ENCODE measurements at places on chromosomes 6 and 20.

DNA sequence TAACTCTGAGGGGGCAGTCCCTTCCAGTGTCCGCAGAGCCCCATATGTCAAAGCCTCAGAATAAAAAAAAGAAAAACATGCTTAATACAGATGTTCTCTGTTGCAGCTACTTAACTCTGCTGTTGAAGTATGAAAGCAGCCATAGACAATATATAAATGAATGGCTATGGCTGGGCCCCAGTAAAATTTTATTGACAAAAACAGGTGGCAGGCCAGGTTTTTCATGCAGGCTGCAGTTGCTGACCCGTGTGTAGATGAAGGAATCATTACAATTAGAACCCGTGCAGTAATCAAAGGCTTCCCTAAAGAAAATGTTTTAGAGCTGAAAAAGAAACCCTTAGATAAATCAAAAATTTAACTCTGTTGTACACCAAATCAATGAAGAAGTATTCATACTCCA lies 13.0 kb upstream of the RIN2 start:
- no peak for DNase-seq

DNA sequence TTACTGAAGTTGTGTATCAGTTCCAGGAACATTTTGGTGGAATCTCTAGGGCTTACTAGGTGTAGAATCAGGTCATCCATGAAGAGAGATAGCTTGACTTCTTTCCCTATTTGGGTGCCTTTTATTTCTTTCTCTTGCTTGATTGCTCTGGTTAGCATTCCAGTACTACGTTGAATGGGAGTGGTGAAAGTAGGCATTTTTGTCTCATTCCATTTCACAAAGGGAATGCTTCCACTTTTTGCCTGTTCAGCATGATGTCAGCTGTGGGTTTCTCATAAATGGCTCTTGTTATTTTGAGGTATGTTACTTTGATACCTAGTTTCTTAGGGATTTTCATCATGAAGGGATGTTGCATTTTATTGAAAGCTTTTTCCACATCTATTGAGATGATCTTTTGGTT lies 195.3 kb downstream of the MOXD1 start:
- DNase-seq, result no peak

GRCh38 chr20:36971103-36971502 lies 19.6 kb upstream of the SAMHD1 start:
- DNase-seq, result no peak

DNA sequence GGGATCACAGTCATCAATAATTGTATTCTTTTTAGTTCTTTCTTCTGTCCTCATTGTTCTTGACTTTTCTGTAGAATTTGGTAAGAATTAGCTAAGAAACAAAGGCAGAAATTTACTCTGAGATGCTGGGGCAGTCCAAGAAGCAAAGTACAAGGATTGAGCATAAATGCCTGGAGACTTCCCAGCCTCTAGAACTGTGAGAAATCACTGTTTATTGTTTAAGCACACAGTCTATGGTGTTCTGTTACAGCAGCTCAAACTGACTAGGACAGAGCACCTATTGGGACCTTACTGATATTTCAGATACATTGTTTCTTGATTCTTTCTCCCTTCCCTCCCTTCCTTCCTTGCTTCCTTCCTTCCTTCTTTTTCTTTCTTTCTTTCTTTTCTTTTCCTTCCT lies 192.7 kb upstream of the SLC35B3 start:
- no peak for DNase-seq

DNA sequence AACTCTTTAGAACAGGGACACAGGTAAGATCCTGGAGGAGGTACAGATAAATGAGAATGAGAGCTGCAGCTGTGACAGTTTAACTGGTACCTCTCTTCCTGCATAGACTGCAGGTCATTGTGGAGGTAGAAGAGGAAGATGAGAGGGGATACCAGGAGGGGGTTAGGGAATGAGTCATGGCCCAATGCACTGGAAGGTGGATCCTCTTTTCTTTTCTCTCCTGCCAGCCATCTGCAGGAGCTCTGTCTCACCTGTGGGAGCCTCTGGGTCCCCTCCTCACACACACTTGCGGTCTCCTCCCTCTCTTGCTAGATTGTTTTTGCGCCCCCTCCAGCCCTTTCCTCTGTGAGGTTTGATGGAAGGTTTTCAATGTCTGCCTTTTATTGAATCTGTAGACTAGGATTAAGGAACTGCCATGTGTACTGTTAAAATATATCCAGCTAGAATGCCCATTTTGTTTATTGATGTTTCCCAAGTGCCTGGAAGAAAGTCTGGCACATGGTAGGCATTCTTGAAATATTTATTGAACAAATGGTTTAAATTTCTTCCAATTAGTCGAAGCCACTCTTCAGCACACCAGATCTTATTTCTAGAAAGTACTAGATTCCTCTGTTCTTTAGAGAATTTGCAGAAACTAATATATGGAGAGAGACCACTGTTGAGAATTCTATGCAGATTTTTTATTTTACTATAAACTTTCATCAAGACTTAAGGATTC lies 13.0 kb downstream of the C6orf163 start:
- no peak for DNase-seq

DNA sequence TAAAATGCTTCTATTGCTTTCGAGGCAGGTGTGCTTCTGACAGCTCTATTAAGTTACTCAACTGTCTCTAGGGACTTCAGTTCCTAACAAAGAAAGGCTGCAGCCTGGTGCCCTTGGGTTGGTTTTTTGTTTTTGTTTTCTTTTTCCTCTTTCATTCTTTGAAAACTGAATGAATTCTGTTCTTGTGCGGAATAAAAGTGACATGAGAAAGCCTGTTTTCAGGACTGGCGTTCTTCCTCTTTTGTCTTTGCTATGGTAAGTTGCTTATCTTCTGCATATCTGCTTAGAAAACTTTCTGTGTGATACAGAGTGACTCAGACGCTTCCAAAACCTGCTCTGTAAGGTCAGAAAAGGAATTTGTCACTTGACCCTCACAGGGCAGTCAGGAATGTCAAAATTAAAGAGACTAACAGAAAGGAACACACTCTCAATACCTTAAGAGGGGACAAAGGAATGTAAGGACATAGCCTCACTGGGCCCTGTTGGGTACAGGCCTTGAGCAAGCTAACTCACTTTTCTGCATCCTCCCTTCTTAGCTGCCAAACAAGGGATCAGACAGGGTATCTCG lies 56.2 kb upstream of the NHSL1 start:
- no peak for DNase-seq

- no peak for DNase-seq
Observed at GRCh38 chr6:146943664-146944063, 260.6 kb upstream of the STXBP5 start.

DNA sequence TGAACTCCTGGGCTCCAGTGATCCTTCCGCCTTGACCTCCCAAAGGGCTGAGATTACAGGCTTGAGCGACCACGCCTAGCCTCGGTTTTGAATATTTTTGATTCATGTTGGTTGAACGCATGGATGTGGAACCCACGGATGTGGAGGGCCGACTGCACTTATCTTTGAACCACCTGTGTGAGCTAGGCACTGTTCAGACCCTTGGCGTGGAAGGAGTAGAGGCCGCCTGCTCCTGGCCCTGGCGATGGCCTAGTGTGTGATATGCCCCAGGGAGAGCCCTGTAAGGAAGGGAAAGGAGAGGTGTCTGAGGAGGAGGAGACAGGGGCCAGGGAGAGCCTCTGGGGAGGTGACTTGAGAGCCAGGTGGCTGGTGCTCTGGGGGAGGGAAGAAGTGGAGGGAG lies 64.3 kb downstream of the BCAS4 start:
- no peak for DNase-seq

- no peak for DNase-seq
Observed at GRCh38 chr6:163813979-163814493, 399.5 kb downstream of the QKI start.

- DNase-seq, result no peak
Observed at GRCh38 chr6:25875926-25876602, 2.0 kb upstream of the SLC17A3 start.

GRCh38 chr6:33391922-33392594 lies 435 bp downstream of the KIFC1 start:
- DNase-seq, result no peak

GRCh38 chr20:34181484-34181883 lies 59.7 kb upstream of the ASIP start:
- no peak for DNase-seq

DNA sequence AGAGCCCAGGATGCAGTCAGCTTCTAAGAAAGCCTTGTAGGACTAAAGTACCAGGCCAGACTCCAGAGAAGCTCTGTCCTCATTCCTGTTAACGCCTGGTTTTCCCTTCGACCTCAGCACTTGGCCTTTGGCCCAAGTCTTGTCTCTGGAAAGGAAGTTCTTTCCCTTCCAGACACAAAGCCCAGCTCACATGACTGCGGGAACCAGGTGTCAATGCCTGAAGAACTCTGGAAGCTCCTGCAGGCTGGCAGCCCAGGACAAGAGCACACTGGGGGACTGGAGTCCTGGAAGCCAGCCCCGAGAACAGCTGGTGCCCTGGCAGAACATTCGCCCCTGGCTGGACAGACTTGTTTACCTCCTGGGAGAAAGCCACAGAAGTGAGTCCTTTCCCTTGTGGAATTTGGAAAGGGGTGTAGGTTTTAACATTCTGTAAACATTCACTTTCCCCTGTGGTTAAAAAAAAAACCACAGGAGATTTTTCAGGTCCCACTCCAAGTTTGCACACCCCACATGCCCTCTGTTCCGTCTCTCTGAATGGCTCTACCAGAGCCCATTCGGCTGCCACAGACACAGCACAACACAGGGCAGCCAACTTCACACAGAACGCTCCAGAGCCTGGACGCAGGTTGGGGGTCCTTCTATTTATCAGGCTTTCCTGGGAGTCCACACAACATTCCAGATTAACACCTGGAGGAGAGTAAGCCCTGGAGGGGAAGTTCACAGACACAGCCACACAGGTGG lies 18.1 kb downstream of the ACSS1 start:
- no peak for DNase-seq

DNA sequence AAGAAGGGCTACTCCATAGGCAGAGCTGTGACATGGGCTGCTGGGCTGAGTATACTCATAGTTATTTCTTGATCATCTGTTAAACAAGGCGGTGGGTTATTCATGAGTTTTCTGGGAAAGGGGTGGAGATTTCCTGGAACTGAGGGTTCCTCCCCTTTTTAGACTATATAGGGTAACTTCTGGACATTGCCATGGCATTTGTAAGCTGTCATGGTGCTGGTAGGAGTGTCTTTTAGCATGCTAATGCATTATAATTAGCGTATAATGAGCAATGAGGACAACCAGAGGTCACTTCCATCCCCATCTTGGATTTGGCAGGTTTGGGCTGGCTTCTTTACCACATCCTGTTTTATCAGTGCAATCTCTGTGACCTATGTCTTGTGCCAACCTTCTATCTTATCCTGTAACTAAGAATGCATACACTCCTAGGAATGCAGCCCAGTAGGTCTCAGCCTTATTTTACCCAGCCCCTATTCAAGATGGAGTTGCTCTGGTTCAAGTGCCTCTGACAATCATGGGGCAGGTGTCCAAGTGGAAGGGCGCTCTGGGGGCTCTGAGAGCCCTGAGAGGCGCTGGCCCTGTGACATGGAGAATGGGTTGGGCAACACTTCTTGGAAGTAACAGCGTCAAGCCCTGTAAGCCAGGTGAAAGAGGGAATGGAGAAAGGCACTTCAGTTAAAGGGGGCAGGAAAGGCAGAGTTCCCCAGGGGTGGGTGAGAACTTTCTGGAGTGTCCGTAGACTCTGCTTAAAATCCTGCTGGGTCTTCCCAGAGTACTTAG lies 354.2 kb upstream of the SULF2 start:
- DNase-seq, result no peak

DNA sequence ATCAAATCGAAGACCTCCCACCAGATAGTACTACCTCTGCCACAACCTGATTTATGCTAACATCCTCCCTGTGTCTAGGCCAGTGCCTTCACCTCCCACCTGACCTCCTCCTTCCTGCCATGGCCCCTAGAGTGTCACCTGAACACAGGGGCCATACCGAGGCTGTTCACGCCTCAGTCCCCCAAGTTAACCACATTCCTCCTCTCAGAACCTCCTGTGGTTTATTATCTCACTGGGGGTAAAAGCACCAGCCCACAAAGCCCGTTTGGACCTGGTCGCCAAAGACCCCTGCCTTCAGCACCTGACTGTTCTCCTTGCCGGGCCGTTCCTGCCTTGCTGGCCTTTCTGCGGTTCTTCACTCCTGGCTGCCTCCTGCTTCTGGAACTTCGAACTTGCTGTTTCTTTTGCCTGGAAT lies 13.7 kb downstream of the MAS1 start:
- DNase-seq, result no peak

GRCh38 chr6:163226836-163227485 lies 187.6 kb upstream of the QKI start:
- DNase-seq, result no peak

- no peak for DNase-seq
Observed at GRCh38 chr20:9202420-9203080, 133.7 kb downstream of the PLCB4 start.

GRCh38 chr6:160919723-160920440 lies 71.7 kb upstream of the MAP3K4 start:
- DNase-seq, result no peak

- DNase-seq, result no peak
Observed at GRCh38 chr6:83307849-83308248, 114.7 kb downstream of the RWDD2A start.

- no peak for DNase-seq
Observed at GRCh38 chr20:16095226-16095625, 478.0 kb downstream of the KIF16B start.

- no peak for DNase-seq
Observed at GRCh38 chr20:17571153-17571527, 1.3 kb downstream of the DSTN start.

DNA sequence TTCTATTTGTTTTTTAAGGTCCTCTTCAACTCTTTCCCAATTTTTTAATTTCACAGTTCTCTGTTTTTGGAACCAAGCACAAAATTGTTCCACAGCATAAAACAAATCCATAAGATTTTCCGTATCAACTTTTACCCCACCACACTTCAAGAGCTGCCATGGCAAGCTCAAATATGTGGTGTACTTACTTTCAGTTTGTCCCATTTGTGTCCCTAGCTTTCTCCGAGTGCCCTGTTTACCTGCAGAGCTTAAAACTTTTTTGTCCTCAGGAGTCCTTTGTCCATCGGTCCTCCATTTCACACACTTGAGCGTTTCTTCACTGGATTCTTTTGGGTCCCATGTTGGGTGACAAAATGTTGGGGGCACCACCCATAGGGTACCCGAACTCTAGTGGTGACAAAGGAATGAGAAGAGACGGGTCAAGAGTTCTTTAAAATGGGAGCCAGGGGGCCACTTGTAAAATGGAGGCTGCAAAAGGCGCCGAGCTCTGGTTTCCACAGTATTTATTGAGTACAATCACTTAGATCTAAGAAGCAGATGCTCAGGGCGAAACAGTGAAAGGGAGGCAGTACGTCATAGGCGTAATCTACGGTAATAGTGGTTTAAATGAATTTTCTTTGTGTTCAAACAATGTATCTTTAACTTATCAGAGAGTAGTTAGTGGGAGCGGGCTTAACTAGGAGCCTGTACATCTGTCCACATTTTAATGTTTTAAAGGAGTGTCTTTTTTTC lies 39.8 kb upstream of the SERINC1 start:
- no peak for DNase-seq

- DNase-seq, result no peak
Observed at GRCh38 chr6:43746613-43747102, 23.4 kb upstream of the VEGFA start.

GRCh38 chr6:145090801-145091585 lies 644.3 kb downstream of the EPM2A start:
- no peak for DNase-seq

Data from stimulated activated CD8-positive, alpha-beta memory T cell treated with anti-CD3 and anti-CD28 coated beads, Interleukin-12 subunit alpha, Interleukin-12 subunit beta, amount 100 ng/mL, for 4 hours (primary cell).